HuH-7.5 (cell line): ENCODE measurements at places on chromosomes 12 and 14.
A peak's percentile ranks its signal among the peaks of the same experiment; 100 is the strongest.

GRCh38 chr12:74722709-74723108 is 185.1 kb downstream of the ATXN7L3B start:
- no peak for DNase-seq

DNA sequence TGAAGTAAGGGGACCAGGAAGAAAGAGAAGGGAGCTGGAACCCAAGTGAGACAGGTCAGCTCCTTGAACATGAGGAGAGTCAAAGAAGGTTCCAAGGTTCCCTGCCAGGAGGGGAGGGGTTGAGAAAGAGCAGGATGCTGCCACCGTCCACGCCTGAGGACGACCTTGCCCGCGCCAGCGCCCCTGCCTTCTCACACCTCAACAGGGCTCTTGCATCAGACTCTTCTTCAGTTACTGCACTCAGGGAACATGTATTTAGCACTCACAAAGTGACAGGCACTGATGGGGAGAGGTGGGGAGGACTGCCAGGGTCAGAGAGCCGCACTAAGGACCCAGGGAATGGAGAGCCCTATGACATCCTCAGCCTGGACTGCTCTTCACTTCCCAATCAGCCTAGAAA is 102.1 kb upstream of the NUDT4 start:
- DNase-seq, result no peak

DNA sequence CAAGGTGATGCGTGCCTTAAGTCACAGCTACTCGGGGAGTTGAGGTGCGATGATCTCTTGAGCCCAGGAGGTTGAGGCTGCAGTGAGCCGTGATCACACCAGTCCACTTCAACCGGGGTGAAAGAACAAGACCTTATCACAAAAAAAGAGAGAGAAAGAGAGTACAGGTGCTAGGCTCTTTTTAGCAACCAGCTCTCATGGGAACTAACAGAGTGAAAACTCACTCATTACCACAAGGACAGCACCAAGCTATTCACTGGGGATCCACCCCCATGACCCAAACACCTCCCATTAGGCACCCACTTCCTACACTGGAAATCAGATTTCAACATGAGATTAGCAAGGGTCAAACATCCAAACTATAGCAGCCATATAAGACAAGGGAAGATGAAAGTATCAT is 164.2 kb downstream of the NDUFA12 start:
- no peak for DNase-seq

GRCh38 chr14:92645841-92646478 is 102.5 kb downstream of the LGMN start:
- no peak for DNase-seq

DNA sequence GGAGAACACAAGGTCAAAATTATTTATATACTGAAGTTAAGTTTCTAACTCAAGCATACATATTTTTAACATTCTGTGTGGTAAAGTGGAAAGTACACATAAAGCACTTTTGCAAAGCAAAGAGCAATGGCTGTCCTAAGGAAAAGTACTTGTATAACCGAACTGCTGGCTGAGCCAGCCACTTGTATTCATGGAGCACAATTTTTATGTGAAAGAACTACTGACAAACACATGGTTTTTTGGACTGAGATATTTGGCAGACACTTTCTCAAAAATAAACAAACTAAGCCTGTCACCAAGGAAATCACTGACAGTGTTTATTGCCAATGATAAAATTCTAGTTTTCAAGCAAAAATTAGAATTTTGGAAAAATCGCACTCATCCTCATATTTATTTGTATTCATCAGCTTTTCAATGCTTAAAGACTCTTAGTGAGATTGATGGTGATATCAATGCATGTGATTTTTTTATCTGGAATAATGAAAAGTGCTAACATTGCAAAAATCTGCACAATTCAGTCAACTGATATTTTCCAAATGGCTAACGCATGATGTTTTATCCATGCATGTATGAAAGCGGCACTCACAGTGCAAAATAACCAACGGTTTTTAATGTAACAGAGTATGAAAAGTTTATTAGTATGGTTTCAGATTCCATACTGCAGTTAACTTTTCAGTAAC is 125.3 kb downstream of the IPO8 start:
- no peak for DNase-seq

- no peak for DNase-seq
Measured at GRCh38 chr12:52313926-52314325, 7.3 kb downstream of the KRT83 start.

- DNase-seq, result no peak
Measured at GRCh38 chr12:66627988-66628317, 50.9 kb downstream of the GRIP1 start.

DNA sequence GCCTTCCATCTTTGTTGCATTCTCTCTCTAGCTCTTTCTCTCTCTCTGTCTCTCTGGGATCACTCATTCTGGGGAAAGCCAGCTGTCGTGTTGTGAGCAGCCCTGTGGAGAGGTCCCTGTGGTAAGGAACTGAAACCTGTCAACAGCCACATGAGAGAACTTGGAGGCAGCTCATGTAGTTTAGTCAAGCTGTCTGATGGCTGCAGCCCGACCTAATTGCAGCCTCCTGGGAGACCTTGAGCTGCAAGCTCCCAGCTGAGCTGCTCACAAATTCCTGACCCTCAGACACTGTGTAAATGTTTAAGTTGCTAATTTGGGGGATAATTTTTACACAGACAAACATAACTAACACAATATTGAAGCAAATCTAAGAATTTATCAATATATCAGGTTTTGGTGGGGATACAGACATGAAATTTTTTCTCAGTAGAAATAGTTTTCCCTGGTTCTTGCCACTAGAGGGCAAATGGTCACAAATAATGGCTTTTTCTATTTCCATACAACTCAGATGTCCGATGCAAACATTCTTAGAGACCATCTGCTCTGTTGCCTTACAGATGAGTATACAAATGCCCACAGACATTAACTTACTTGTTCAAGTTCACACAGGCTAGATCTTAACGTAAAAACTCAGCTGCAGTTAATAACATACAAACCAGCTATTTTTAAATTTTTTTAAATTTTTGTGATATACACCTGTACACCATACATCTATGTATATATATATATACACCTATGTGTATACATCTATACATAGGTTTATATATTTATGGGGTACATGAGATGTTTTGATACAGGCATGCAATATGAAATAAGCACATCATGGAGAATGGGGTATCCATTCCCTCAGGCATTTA is 15.5 kb upstream of the KRR1 start:
- peak; percentile 19 for DNase-seq

- no peak for DNase-seq
Measured at GRCh38 chr14:22221508-22221907, 367.5 kb downstream of the DAD1 start.

DNA sequence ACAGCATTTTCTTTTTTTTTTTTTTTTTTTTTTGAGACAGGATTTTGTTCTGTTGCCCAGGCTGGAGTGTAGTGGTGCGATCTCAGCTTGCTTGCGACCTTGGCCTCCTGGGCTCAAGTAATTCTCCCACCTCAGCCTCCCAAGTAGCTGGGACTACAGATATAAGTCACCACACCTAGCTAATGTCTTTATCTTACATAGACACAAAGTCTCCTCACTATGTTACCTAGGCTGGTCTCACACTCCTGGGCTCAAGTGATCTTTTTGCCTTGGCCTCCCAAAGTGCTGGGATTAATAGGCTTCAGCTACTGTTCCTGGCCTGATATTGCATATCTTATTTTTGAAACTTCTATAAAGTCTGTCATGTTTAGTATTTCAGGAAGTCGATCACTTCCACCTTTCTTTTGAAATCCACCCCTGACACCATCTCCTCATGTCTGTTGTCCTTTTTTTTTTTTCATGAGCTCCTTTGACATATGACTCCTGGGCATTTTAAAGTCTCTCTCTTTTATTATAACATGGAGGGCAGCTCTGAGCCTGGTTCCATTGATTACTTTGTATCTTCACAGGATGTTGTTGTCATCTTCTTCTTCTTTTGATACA is 5.9 kb upstream of the A2ML1 start:
- DNase-seq, result no peak

- peak; percentile 45 for DNase-seq
Measured at GRCh38 chr12:116697305-116697704, 40.6 kb downstream of the SPRING1 start.

DNA sequence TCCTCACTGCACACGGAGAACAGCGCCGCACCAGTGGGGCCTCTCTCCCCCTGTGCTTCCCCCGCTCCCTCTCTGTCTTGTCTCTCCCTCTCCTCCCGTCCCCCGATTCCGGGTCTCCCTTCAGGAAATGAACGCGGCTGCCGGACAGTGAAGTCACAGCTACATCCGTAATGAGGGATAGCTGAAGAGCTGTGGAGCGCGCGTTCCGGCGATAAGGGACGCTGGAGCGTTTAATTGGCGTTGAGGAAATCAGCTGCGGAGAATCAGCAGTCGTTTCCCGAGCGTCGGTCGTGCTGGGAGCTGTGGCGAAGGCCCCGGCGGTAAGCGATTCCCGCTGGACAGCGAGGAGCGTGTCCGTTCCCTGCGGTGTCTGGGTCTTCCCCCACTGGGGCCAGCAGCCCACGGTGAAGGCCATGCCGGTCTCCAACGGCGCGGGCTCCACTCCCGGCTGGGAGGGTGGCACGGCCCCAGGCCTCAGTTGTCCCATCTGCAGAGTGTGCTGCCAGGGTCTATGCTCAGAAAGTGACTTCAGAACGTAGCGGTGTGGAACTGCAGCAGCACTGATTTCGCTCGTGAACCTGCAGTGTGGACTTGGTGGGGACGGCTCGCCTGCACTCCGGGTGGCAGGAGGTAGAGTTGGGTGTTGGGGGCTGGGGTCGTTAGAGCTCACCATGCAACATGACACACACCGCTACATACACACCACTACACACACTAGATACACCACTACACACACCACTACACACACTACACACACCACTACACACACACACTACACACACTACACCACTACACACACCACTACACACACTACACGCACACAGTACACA is 10.9 kb downstream of the NOC4L start:
- no peak for DNase-seq

GRCh38 chr12:116303929-116304328 is 26.4 kb upstream of the MED13L start:
- no peak for DNase-seq

DNA sequence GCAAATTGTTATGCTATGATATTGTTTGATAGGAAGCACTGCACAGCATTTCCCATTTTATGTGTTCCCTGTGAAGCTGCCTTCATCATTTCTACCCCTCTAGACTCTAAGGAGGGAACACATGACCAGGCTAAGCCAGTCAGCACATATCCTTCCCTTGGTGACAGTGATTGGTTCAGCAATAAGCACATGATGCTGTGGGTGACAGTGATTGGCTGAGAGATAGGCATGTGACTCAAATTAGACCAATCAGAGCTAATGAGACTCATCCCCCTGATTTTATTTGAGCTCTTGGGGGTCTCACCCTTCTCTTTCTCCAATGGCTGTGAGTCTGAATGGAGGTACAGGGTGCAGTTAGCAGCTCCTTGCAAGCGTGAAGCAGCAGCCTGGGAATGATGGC is 195.2 kb downstream of the NUAK1 start:
- no peak for DNase-seq

- DNase-seq, result peak; percentile 20
Measured at GRCh38 chr12:27779416-27779919, 565 bp upstream of the KLHL42 start.

DNA sequence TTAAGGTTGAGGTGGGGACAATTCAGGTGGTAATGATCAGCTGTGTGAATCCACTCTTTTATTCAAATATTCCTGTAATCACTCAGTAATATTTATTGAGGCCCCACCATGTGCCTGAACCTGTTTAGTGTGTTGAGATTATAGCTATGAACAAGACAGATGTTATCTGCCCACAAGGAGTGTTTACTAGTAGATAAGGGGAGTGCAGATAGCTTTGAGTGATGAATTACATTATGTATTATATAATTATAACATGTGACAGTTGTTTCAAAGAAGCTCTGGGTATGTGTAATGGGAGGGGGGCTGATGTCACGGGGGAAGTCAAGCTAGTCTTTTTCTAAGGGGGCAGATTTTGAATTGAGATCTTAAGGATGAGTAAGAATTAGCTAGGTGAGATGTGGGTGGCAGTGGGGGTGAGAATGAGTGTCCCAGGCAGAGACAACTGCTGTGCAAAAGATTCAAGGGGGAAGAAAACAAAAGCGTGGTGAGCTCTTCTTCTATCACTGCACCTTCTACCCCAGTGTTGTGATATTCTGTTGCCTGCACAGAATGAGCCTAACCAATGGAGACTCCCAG is 21.3 kb upstream of the SRRM4 start:
- DNase-seq, result no peak

- no peak for DNase-seq
Measured at GRCh38 chr12:132649226-132649945, 30.8 kb downstream of the P2RX2 start.

DNA sequence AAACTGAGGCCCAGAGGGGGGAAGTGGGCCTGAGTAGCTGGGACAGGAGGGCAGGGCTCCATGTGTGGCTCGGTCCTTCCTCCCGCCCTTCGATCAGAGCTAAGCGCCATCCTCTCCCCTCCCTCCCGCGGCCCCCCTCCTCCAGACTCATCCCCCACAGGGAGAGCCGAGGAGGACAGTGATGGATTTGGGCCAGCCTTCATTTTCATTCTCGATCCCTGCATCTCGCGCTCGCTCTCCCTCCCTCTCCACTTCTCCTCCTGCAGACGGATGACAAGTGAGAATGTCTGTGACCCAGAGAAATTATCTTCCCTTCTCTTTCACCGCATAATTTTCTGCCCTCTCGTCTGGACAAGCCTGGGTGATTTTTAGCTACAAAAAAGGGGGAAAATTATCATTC is 183.3 kb downstream of the RBM19 start:
- DNase-seq, result no peak

GRCh38 chr12:129779033-129779432 is 124.8 kb downstream of the TMEM132D start:
- DNase-seq, result no peak

DNA sequence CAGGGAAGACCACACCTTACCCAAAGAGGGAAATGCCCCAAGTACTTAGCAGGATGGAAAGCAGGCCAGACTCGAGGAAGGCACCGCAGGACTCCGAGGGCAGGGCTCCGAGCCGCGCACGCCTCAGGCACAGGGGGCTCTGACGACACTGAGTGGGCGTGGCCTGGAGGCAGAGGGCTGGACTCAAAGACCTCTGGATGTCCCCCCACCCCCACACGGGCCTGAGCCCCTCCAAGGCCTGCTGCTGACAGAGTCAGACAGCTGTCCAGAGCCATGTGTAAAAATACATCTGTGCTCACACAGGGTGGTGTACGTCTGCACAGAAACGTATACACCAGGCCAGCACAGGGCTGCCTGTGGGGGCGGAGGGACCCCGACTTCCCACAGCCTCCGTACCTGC is 1.4 kb downstream of the AKT1 start:
- DNase-seq, result peak; percentile 79

DNA sequence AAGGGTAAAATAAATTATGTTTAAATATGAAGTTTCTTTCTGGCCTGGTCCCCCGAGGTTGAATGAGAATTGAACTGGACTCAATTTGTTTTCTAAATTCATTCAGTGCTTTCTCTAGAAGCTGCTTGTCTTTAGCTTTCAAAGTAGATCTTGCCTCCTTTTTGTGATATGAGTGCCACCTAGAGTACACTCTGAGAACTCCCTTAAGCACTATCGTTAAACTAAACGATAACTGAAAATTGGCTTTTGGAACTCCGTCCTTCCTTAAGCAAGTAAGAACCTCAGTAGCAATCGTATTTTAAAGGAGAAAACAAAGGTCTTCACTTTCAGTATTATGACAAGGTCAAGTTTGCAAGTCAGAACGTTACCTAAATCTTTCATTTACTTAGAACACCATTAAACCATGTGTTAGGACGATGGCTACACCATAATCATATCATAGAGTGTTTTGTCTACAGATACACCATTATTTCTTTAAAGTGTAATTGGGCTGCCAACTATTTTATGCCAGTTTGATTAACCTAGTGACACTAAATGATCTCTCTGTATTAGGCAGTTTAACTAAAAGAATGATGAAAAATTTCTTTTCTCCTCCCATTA is 364.8 kb downstream of the SNAPC1 start:
- DNase-seq, result peak; percentile 34

- DNase-seq, result no peak
Measured at GRCh38 chr12:24152270-24152669, 202.8 kb upstream of the SOX5 start.
